HTR-8/SVneo (cell line): ENCODE measurements at places on chromosomes 12 and 14.
A peak's percentile ranks its signal among the peaks of the same experiment; 100 is the strongest.

DNA sequence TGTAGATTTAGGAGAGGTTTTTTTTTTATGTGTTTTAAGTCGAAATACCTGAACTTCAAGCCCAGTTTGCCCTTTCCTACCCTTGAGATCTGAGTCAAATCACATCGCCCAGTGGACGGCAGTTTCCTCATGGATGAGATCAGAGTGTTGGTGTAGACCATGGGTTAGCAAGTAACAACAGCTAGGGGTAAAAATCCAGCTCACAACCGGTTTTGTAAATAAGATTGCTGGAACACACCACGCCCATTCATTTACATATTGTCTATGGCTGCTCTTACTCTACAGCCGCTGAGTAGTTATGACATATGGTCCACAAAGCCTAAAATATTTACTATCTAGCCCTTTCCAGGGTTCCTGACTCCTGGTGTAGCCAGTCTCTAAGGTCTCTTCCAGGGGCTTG, 158.5 kb upstream of the PLEKHG7 start:
- DNase-seq = no peak

DNA sequence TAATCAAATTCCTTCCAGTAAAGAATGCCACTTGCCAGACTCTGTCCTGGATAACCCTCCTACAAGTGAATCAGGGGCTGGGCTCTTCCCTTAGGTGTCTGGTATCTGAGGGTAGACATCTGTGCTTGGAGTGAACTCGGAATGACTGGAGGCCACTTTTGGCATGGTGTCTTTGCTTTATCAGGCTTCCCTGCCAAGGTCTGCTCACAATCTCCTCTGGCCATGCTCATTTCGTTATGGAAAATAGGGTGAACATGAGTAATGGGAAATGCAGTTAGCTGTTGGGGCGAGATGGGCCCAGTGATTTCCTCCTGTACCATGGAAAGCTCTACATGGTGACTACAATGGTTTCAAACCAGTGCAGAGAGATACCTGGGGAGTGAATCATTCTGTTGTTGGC, 212.9 kb downstream of the NRXN3 start:
- DNase-seq = no peak

DNA sequence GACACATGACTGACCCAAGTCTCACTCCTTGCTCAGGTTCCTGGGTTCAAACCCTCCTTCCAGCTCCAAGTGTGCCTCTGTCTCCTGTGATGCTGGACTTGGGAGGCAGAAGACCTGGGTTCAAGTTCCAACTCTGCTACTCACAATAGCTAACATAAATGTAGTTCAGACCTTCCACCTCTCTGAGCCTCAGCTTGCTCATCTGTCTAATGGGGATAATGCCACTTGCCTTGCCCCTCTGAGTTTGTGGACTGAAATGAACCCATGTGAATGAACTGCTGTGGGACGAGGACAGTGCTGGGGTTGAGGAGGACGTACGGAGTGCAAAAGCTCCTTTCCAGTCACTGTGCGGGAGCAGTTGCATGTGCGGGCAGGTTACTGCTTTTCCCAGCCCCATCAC, 40.9 kb downstream of the ACADS start:
- no peak for DNase-seq

DNA sequence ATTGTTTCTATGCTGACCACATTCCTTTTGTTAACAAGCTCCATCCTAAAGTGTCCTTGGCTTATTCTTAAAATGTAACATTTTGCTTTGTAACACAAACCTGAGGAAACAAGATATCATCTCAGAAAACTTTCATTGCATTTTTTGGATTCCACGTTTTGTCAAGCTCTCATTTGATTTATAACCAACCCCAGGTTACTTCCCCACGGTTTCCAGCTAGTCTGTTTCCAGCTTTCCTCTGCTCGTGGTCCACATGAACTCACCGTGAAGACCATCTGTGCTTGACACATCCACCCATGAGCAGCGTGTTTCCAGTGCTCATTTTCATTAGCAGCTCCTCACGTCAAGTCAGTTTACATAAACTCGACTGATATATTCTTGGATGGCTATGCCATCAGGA, 6.4 kb upstream of the NKX2-8 start:
- DNase-seq = no peak

DNA sequence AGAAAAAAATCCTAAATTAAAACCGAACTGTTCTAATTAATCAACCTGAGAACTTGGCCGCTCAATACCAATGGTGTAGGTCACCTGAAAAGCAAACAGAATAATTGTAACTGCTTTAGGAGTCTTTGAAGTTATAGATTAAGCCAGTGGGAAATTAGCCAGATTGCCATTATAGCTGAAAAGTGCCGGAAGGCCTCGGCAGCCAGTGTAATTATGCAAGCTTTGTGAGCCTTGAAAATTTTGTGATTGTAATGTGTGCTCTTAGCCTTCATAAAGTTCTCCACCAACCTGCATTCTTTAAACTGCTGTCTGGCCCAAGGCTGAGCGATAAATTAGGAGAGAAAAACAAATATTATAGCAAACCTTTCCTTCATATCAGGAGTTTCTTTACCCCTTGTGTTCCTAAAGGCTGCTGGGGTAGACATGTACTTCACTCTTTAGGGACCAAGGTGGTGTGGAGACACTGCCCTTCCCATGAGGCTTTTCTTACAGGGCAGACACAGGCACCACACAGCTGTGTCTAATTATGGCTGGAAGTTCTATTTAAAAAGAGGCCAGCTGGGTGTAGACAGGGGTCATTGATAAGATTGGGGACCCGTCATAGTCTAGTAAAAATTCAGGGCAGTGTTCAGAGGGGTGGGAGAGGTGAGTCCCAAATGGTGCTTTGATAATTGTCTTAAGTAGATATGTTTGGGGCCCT, 991.2 kb downstream of the FLRT2 start:
- DNase-seq = no peak

DNA sequence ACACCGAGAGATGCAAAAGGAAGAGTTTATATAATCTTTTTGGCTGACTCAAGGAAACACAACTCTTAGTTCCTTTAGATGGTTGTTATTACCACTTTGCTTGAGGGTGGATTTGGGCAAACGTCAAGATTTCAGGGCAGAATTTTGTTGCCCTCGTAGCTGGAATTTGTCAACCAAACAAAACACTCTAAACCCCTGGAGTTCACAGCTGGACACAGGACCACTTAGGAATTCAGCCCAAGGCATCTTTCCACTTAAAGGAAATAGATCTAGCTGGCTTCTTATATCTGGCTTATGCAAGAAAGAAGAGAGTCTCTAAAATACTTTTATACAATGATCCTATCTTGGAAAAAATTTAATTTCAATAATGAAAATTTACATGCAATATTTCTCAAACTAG, 237.8 kb upstream of the LRIG3 start:
- DNase-seq = no peak

DNA sequence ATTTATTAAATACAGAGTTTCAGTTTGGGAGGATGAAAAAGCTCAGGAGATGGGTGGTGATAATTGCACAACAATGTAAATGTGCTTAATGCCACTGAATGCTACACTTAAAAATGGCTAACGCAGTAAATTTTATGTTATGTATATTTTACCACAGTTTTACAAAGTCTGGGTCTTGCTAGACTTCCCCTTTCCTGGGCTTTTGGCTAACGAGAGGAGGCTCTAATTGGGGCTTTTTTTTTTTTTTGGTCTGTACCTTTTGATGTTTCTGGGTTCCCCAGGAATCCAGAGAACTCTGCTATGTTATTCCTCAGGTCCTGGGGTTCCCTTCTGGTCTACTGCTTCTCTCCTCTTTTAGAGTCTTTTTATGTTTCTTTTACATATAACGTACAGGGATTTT, 355.5 kb downstream of the CACNA1C start:
- no peak for DNase-seq

DNA sequence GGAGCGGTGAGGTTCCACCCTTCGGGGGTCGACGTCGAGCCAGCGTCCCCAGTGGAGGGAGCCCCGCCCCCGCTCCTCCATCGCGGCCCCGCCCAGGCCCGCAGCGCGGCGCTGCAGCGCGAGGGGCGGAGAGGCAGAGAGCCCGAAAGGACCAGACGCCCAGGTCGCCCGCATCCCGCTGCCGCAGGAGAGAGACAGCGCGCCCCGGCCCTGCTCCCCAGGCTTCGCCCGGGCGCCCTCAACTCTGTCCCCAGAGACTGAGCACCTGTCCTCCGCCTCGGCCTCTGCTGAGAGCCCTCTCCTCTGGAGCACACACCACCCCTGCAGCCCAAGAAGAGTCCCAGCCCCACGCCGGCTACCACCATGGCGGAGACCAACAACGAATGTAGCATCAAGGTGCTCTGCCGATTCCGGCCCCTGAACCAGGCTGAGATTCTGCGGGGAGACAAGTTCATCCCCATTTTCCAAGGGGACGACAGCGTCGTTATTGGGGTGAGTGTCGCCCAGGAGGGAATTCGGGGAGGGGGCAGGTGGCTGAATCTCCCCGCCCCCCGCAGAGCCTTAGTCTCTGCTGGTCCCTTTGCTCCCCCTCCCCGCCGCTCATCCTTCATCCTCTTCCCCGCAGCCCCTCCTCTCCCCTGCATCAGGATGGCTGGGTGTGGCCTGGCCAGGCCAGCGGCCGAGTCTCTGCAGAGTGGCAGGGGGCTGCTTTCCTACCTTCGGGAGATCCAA, at the start of gene KIF5A:
TSS of gene KIF5A (plus strand) at position 136 of the 732 bp plus-strand sequence. CDS start at position 364, 228 bp downstream.
- peak; percentile 79 for DNase-seq

GRCh38 chr14:100914597-100915021, 11.1 kb upstream of the RTL1 start:
- DNase-seq = no peak

- DNase-seq = no peak
Measured at GRCh38 chr12:102197789-102198188, at the start of gene PMCH. Gene PMCH, minus strand, starts transcription at chr12:102197833. Its CDS starts 63 bp downstream, at chr12:102197770.

DNA sequence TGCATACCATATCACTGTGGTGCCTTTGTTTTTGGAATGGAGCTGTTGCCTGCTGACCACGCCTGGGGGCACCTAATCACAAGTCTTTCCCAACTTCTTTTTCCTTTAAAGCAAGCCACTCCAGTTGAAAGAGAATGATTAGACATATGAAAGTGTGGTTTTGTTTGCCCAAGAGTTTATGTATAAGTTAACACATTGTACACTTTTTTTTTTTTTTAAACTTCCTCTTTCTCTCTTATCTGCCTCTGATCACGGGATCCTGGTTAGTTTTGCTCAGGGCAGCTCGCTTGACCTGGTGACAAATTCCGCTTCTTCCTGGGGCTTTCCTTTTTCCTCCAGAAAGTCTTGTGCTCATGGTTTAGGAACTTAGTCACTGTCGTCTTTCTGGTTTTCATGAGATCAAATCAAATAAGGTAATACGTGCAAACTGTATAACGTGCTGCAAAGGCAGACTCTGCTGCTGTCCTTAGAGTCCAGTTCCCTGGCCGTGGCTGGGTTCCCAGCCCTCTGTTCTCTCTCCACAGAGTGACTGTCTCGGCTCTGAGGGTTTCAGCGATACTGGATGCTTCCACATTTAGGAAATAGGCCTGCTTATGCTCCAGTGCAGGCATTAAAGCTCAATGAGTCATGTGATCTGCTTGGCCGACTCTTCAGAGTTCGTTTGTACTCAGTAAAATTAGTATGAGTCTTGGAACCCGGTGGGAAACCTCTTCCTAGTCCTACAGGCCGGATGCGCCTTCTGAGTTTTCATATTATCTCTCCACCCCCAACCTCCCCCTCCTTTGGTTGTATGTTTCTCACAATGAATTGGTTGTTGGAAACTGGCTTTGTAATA, 15.2 kb downstream of the RASSF3 start:
- DNase-seq = no peak

DNA sequence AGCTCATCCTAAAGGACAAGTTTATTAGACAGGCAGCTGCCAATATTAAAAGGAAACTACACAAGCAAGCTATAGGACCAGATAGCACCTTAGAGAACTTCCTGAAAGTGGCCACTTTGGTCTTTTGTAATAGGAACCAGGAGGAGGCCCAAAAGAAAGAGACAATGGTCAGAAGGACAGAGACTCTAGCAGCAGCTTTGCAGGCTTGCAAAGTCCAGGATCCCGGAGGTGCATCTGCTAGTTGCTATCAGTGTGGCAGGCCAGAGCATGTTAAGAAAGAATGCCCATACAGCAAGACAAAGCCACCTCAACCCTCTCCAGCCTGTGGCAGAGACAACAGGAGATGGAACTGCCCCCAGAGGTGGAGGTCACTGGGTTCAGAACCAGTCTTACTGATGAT, 23.4 kb downstream of the APOBEC1 start:
- DNase-seq = no peak

GRCh38 chr12:106736051-106736957, 38.2 kb upstream of the RIC8B start:
- no peak for DNase-seq

DNA sequence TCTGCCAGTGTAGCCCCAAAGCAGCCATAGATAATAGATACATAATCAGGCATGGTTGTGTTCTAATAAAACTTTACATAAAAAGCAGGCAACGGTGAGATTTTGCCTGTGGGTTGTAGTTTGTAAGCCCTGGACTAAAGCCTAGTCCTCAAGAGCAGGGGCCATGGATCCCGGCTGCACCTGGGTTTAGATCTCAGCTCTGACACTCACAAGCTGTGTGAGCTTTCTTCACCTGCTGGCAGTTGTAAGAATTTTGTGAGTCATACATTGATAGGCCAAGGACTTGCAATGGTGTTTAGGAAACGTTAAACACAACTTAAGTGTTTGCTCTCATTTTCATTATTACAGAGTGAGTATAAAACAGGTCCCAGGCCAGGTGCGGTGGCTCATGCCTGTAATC, 395.8 kb upstream of the TBX3 start:
- no peak for DNase-seq

GRCh38 chr12:121781484-121781997, 11.9 kb downstream of the RHOF start:
- DNase-seq = no peak

- no peak for DNase-seq
Measured at GRCh38 chr12:82412246-82412645, 53.9 kb downstream of the METTL25 start.

DNA sequence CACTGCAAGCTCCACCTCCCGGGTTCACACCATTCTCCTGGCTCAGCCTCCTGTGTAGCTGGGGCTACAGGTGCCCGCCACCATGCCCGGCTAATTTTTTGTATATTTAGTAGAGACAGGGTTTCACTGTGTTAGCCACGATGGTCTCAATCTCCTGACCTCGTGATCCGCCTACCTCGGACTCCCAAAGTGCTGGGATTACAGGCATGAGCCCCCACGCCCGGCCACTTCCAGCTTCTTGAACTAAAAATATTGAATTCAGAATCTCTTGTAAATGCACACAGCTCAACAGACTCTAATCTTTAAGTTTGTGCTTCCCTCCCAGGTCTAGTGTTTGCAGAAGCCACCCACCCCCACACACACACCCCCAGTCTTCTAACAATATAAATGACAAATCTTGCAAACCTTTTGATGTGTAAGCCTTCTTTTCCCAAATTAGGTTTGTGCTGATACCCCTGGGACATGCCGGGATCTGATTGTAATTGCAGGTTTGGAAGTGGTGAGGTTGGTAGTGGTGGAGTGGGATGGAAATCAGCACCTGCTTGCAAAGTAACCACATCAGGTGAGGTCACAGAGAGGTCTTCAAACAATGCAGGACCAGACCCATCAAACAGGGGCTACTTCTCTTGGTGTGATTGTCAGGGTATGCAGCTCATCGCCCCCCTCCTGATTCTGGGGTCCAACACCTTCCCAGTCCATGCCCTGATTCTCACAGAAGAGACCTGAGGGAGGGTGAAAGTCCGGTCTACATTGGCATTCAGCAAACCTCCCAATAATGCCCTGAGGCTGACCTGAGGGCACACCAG, 51.4 kb upstream of the GPR132 start:
- no peak for DNase-seq
